ENCODE measurements at places on chromosomes 5 and 9. TPM values are rescaled to one million over a fixed set of nuclear protein-coding genes. Genes with fewer than 3 reads are reported as not detected.

B4GALT1 gene
- total RNA-seq, result 57.4 TPM

DEPDC1B gene
- total RNA-seq, result 22.2 TPM

SCAI gene
- 4.7 TPM for total RNA-seq

- H3K36me3 ChIP-seq, result no peaks in the 10 kb centered on the region
- H3K27me3 ChIP-seq, result no peaks in the 10 kb centered on the region
- no peak for DNase-seq
- H3K27ac ChIP-seq, result peak overlapping the region; percentile 66
- H3K4me1 ChIP-seq, result peaks cover 76% of the 10 kb centered on the region
Observed at GRCh38 chr9:131404987-131405386, 11.1 kb downstream of the PRRC2B start.

- H3K4me1 ChIP-seq, result no peaks in the 10 kb centered on the region
- H3K27me3 ChIP-seq, result no peaks in the 10 kb centered on the region
- no peaks in the 10 kb centered on the region for H3K36me3 ChIP-seq
- DNase-seq, result no peak
Observed at GRCh38 chr5:56616454-56617160, 198.7 kb upstream of the MAP3K1 start.

DNA sequence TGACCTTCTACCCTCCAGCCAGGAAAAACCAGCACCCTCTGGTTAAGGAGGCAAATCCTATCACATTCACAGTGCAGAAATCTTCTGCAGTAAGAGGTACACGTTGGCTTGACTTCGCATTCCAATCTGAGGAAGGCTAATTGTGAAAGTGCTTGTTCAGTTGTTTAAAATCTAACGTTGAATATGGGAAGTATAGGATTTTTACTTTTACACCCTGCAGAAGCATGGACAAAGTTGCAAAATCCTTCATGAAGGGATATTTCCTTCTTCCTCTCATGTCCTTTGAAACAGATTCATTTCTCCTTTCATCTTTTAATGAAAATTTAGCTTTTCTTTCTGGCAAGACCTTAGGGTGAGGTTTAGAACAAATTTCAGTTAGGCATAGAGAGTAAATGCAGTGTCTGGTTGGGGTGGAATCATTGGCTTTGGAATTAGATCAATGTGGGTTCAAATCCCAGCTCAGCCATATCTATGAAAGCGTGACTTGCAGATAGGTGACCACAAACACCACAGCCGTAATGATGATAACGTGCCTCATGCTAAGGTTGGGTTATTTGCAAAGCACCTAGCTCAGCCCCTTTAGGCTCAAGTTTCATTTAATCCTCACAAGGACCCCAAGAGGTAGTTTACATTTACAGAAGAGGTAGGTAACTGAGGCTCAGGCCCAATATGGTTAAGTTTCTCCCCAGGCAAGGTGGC lies 42.2 kb upstream of the C5orf58 start:
- H3K4me3 ChIP-seq, result no peak overlapping the region
- DNase-seq, result no peak
- H3K27me3 ChIP-seq, result no peaks in the 10 kb centered on the region
- no peak overlapping the region for H3K27ac ChIP-seq
- H3K36me3 ChIP-seq, result no peaks in the 10 kb centered on the region
- no peaks in the 10 kb centered on the region for H3K4me1 ChIP-seq

- no peak overlapping the region for H3K27ac ChIP-seq
- H3K4me3 ChIP-seq, result no peak overlapping the region
- no peaks in the 10 kb centered on the region for H3K36me3 ChIP-seq
- H3K4me1 ChIP-seq, result no peaks in the 10 kb centered on the region
- no peak for DNase-seq
Observed at GRCh38 chr5:158320178-158320674, 461.3 kb upstream of the CLINT1 start.

DNA sequence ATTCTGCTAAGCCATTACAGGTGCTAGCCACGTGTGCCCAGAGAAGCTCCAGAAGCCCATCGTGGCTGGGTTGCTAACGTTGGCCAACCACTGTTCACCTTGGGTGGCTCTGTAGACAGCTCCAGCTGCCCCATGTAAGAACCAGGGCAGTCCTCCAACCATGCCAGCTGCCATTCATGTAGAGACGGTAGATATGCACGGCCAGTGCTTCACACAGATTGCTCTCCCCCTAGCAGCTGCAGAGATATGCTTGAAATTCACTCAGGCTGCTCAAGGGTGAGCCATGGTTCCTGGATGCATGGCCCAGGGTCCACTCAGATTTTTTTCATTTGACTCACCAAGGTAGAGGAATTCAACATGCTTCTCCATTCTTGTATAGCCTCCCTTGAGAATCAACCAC lies 31.0 kb downstream of the GADD45G start:
- no peak overlapping the region for H3K27ac ChIP-seq
- DNase-seq, result no peak
- H3K27me3 ChIP-seq, result no peaks in the 10 kb centered on the region
- no peaks in the 10 kb centered on the region for H3K4me1 ChIP-seq
- no peaks in the 10 kb centered on the region for H3K36me3 ChIP-seq

- no peaks in the 10 kb centered on the region for H3K4me1 ChIP-seq
- H3K27ac ChIP-seq, result no peak overlapping the region
- no peak overlapping the region for H3K4me3 ChIP-seq
- peaks cover 18% of the 10 kb centered on the region for H3K27me3 ChIP-seq
- DNase-seq, result no peak
- no peaks in the 10 kb centered on the region for H3K36me3 ChIP-seq
Observed at GRCh38 chr5:176748073-176748966, 62.0 kb upstream of the UNC5A start.

GRCh38 chr5:98206566-98206965 lies 566.9 kb upstream of the RGMB start:
- no peak for DNase-seq
- no peaks in the 10 kb centered on the region for H3K4me1 ChIP-seq
- no peaks in the 10 kb centered on the region for H3K36me3 ChIP-seq
- H3K27me3 ChIP-seq, result no peaks in the 10 kb centered on the region
- H3K4me3 ChIP-seq, result no peak overlapping the region
- no peak overlapping the region for H3K27ac ChIP-seq

- no peak overlapping the region for H3K4me3 ChIP-seq
- no peak overlapping the region for H3K27ac ChIP-seq
- no peaks in the 10 kb centered on the region for H3K27me3 ChIP-seq
- no peaks in the 10 kb centered on the region for H3K36me3 ChIP-seq
- H3K4me1 ChIP-seq, result peaks cover 2% of the 10 kb centered on the region
Observed at GRCh38 chr5:132506094-132506692, 15.6 kb upstream of the IRF1 start.

DNA sequence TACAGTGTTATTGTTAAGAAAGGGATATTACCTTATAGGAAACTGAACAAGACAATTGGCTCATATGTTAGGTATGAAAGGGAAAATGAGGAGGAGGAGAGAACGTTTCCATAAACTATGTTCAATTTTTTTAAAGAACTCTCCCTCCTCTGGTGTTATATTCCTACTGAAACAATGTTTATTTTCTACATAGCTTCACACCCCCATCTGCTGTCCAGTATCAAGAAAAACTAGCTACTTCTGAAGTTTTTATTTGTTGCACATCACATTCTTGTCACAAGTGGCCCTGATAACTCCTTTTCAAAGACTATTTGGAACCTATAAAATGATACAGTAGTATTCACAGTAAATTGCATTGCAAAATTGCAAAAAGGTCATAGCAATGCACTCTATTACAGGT lies 223.4 kb upstream of the FAM174A start:
- DNase-seq, result no peak
- H3K27ac ChIP-seq, result no peak overlapping the region
- no peaks in the 10 kb centered on the region for H3K27me3 ChIP-seq
- H3K4me1 ChIP-seq, result no peaks in the 10 kb centered on the region

Data from Panc1 (cell line).